ENCODE measurements at places on chromosomes 3 and 15.

DNA sequence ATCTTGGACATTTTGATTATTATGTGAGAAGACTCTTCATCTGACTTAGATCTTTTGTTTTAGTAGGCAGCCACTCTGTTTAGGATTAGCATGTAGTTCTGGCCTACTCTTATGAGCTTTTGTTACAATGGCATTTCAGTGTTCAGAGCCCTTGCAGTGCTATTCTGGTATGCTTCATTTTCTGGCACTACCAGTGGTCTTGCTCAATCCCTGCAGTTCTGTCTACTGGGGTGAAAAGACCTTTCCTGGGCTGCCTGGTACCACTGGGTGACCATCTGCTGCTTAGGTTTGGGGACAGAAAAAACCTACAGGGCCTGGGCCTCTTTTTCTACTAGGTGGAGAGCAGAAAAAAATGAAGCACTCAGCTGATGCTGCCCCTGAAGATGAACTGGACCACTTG lies 42.5 kb downstream of the IL16 start:
- no peak for DNase-seq
- no peaks in the 10 kb centered on the region for H3K27me3 ChIP-seq
- no peak overlapping the region for H3K27ac ChIP-seq

GRCh38 chr3:96324087-96324486 lies 490.3 kb upstream of the EPHA6 start:
- H3K27me3 ChIP-seq: no peaks in the 10 kb centered on the region
- no peak overlapping the region for H3K27ac ChIP-seq
- H3K36me3 ChIP-seq: no peaks in the 10 kb centered on the region
- H3K4me1 ChIP-seq: no peaks in the 10 kb centered on the region

DNA sequence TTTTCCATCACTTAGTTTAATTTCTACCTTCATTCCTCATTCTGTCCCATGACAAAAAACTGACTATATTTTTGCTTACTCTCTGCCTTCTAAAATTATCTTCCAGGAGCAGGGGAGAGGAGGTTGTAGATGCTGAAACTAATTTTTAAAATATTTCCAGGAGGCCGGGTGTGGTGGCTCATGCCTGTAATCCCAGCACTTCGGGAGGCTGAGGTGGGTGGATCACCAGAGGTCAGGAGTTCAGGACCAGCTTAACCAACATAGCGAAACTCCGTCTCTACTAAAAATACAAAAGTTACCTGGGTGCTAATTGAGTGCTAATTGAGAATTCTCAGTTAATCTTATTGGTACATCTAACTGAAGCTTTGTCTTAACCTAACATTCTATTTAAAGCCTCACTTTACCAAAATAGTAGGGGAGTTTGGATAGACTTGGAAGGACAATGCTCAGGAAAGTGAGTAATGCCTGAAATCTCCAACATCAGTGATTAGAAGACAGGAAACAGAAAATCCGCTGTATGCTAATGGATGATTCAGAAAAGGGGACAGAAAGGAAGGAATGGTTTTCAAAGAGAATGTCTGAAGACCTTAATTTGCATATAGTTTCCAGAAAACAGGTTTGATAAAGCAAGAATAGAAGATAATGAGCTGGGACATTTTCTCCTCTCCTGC lies 336.1 kb downstream of the GBE1 start:
- peaks cover 11% of the 10 kb centered on the region for H3K4me1 ChIP-seq
- H3K27me3 ChIP-seq: no peaks in the 10 kb centered on the region
- H3K36me3 ChIP-seq: no peaks in the 10 kb centered on the region
- H3K27ac ChIP-seq: no peak overlapping the region
- peak; percentile 52 for DNase-seq

GRCh38 chr3:168124291-168124690 lies 28.6 kb upstream of the GOLIM4 start:
- H3K4me1 ChIP-seq: peaks cover 4% of the 10 kb centered on the region
- no peak for DNase-seq
- H3K27me3 ChIP-seq: no peaks in the 10 kb centered on the region
- no peak overlapping the region for H3K27ac ChIP-seq
- H3K36me3 ChIP-seq: no peaks in the 10 kb centered on the region

Data from endodermal cell (in vitro differentiated cells).